ENCODE measurements at places on chromosomes 5 and 9.

GRCh38 chr9:101480386-101480785 is 44.8 kb upstream of the ALDOB start:
- DNase-seq, result no peak

- no peak for DNase-seq
These were observed 67.3 kb downstream of the SNX30 start for GRCh38 chr9:112817860-112818203.

DNA sequence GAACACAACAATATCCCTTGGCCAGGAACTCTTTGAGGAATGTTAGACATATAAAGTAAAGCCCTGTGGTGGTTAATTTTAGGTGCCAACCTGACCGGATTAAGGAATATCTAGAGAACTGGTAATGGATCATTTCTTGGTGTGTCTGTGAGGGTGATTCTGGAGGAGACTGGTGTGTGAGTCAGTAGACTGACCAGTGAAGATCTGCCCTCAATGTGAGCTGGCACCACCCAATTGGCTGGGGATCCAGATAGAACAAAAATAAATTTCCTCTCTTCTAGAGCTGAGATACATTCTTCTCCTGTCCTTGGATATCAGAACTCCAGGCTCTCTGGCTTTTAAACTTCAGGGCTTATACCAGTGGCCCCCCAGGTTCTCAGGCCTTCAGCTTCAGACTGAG is 56.2 kb upstream of the TNPO1 start:
- DNase-seq, result no peak

GRCh38 chr5:72417333-72418062 is 89.7 kb downstream of the ZNF366 start:
- DNase-seq, result no peak

DNA sequence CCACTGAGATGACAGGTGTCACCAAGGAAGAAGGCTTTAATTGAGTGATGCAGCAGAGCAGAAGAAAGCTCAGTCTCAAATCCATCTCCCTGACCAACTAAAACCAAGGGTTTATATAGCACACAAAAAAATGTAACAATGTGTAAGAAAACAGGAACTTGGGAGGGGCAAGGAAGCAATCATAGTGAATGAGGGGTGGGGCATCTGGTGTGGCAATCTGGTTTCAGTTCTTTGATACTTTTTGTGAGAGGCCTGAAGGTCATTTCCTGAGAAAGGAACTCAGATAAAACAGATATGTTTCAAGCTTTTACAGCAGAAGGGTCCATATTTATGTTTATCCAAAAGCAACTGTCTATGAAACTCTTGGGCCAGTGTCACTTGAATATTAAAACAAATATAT is 19.7 kb downstream of the CD180 start:
- DNase-seq, result no peak

DNA sequence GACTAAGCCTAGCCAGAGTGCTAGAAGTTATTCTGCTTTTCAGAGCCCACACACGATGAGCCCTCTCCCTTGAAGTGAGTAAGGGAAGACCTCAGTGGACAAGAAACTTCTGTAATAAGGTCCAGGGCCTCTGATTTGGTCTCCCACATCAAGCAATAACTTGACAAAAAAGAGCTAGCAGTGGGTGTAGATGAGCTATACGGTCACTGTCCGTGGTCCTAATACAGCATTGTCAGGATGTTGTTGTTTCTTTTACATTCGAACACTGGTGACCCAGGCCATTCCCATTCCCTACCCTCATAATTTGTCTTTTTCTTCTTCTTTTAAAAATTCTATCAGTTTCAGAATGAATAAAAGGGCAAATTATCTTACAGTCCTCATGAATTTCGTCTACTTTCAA is 5.2 kb downstream of the PCSK1 start:
- DNase-seq, result no peak

DNA sequence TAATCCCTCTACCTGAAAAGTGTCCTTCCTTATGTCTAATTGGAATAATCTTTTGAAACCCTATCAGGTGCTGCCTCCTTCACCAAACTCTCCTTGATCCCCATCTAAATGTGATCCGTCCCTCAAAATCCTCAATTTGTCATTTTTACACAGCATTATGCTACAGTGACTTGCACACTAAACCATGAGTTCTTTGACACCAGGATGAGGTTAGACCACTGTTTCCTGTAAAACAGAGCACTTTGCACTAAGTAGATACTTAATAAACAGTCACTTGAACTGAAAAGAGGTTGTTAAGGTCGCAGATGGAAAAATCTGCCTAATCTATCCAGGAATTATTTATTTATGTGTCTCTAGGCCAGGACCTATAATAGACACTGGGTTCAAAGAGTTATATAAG is 44.2 kb upstream of the TLX3 start:
- no peak for DNase-seq

DNA sequence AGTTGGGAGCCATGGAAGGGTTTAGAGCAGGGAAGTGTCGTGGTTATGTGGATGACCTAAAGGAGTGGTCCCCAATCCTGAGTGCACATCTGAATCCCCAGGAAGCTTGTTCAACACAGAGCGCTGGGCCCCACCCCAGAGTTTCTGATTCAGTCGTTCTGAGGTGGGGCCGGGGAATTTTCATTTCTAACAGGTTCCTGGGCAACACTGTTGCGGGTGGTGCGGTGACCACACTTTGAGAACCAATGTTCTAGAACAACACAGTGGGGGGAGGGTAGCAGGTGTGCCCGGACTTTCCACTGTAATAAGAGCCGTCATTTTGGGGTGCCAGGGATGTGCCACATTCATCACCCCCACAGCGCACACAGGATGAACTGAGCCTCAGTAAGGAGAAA is 39.3 kb downstream of the DUSP1 start:
- no peak for DNase-seq

GRCh38 chr5:172426086-172426485 is 28.2 kb downstream of the SH3PXD2B start:
- no peak for DNase-seq

- no peak for DNase-seq
These were observed 5.5 kb upstream of the TNIP1 start for GRCh38 chr5:151086192-151086869.

All from stimulated activated CD8-positive, alpha-beta memory T cell treated with anti-CD3 and anti-CD28 coated beads, Interleukin-15, amount 100 ng/mL, for 4 hours (primary cell).